LNCaP clone FGC (cell line): ENCODE measurements at places on chromosomes 7 and 10.

DNA sequence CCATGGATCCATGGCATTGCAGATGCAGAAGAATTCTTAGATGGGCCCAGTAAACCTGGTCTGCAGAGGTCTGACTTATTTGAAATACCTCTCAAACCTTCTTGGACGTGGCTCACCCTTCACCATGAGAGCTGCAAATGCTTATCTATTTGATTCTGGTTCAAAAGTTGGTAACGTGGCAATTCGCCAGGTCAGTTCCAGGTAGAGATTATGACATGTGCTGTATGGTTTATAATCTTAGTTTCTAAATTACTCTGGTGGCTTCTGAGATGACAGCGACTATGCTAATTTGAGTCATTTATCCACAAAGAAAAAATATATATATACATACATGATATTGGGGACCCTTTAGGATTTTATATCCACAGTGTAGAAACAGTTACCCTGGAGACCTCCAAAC is 68.8 kb downstream of the NRP1 start:
- DNase-seq = no peak

DNA sequence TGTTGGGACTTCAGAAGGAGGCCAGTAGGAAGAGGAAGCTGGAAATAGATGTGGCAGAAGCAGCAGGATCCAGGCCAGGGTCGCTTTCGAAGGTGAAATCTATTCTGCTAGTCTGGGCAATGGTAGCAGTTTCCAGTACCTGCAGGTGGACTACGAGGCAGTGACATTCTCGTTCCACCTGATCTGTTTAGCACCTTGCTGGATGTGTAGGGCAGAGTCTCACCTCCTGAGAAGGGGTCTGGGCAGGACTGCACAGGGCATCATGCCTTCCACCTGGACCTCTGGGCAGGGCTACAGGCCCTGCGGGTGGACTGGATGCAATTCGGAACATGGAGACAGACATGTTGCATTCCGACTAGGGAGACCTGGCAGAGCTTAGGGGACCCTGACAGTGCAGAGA is 254.8 kb upstream of the ZNF32 start:
- DNase-seq = no peak

DNA sequence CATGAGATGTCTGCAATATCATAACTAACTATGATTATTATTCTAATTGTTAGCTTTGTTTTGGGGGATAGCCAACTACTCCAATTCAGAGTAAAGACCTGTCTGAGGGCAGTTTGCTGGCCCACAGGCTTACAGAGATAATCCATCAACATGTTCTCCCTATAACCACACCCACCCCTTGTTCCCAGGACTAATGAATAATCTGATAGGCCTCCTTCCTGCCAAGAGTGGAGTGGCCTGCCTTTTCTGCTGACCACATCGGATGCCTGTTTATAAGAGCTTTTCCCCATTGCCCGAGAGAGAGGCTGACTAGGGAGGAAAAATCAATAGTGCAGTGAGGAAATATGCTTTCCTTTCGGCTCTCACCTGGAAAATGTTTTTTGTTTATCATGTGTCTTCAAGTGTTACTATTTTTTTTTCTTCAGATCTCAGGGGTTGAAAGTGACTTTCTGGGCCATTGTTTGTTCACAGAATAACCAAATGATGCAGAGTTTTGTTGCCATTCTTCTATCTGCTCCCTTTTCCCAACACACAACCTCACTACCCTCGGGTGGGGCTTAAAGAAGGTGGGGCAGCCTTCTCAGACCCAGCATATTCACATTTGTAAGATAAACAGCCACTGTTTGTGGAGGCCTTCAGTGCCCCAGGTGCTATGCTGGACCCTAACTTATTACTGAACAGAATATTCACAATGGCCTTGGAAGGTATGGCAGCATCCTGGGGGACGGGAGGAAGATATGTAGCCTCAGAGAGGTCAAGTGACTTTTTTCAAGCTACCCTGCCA is 38.4 kb downstream of the PLPP4 start:
- DNase-seq = no peak

- no peak for DNase-seq
Measured at GRCh38 chr10:89566095-89566950, 30.9 kb upstream of the SLC16A12 start.

DNA sequence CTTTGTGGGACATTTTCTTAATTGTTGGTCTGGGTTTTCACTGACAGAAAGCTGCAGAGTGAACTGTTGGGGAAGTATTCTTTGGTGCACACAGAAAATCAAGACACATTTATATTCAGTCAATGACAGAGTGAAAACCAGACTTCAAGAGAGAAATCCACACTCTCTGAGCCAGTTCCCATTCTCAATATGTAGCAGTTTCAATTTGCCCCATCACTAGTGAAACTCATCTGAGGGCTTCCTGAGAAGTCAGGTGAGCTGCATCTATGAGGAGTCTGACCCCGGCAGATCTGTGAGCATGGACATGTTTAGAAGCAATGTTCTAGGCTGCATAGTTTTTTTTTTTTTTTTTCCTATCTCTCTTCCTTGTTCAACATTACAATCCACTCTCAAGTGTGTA is 163.7 kb upstream of the AHR start:
- no peak for DNase-seq

DNA sequence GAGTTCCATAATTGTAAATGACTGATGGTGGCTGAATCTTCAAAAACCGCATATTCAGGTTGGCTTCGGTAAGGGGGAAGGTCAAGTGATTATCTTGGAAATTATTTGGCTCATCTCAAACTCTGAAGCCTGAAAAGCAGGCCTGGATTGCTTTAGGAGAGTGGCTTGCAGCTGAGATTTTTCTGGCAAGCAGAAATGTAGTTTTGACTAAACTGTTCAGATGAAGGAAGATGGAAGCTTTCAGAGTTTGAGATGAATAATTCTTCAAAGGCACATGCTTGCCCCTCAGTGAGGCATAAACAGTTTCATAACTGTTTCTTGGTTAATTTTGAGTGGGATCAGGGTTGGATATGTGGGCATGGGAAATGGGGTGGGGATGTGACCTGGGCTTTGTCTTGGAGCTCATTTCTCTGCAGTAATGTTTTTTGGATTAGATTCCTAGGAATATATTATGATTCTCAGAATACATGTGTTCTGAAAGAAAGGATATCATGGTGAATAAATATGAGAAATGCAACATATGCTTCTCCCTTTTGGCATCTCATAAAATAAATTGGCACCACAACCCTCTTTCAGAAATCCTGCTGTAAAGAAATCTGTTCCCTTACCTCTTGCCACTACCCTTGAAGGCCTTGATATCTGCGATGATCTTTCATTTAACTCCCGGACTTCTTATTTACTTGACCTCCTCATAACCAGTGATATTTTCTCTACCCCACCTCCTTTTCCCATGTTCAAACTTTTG is 469.2 kb downstream of the ADRA2A start:
- DNase-seq = no peak

DNA sequence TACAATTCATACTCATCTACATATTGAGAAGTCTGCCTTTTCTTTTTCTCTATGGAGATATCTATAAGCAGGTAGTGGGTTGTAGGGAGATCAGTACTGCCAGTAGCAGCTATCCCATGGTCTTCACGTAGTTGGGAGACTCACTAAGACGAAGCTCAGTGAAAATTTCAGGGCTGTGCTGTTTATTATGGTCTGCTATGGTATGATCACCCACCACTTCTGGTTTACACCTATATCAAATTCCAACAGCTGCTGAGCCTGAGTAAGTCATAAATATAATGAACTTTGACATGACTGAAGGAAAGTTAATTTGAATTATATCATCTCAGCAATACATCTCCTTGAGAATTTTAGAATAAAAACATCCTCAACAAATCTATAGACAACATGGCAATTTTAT is 741.7 kb downstream of the GRM8 start:
- DNase-seq = no peak

- no peak for DNase-seq
Measured at GRCh38 chr7:88167223-88167622, 52.6 kb downstream of the SRI start.

GRCh38 chr10:132493246-132493755 is 44.3 kb upstream of the INPP5A start:
- DNase-seq = no peak

GRCh38 chr10:131814567-131815265 is 86.1 kb upstream of the PPP2R2D start:
- DNase-seq = no peak

- DNase-seq = no peak
Measured at GRCh38 chr7:67554986-67555385, 558.4 kb downstream of the TYW1 start.

- DNase-seq = no peak
Measured at GRCh38 chr10:94735197-94735596, 27.3 kb upstream of the CYP2C19 start.

DNA sequence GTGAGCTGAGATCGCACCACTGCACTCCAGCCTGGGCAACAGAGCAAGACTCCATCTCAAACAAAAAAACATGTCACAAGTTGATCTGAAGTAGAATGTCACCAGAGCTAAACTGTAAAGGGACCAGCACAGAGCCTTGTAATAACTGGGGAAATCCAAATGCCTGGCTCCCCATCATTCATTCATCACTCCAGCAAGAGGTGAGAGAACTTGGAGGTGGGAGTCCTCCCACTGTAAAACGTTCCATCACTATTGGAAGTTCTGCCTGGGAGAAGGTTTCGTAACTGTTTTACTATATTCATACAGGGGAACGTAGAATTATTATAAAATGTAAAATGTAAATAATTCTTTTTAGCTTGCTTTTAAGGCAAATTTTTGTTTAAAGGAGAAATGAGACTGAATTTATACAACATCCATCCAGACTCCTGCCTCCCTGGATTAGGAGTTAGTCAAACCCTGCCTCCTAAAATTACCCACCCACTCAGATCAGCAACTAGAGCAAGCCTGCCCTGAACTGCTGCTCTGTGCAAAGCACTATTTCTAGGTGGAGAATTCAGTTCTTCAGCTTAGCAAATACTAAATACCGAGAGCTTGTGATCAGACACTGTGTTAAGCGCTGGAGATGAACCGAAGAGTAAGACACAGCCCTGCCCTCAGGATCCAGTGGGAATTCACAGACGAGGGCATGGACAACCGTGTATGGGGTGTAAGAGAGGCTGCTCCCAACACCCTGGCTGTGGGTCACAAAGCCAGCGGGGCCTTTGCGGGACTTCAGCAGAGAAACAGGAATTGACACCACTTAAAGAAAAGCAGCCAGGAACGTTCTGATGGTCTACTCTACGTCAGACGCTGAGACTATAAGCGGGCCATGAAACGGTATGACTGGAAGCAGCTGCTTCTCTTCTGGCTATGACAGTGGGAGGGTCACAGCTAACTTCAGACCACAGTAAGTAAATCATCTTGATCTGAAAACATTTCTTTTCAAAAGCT is 208.3 kb downstream of the ZMYND11 start:
- no peak for DNase-seq

DNA sequence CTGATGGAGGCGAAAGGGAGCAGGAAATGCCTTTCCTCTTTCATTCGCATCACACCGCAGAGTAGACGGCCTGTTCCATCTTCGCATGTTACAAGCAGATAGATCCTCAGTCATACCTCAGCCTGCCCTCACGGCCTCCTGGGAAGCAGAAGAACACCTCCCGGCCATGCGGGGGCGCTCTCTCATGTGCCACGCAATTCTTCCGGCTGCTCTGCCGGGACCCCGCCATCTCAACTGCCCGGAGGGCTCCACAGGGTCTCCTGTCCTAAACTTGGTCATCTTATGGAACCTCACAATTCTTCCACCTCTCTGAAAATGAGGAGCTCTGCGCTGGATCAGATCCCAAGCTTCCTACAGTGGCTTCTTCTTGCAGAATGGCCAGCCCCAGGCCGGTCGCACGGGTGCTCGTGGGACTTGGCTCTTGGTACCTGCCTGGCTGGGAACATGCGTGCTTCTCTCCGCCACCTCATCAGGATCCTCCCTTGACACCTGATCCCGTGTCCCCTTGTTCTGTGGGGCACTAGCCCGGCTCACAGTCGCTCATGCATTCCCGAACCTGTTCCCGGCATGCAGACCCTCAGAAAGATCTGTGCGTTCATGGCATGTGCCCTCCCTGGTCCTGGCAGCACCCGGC is 262.8 kb upstream of the SHH start:
- DNase-seq = no peak

DNA sequence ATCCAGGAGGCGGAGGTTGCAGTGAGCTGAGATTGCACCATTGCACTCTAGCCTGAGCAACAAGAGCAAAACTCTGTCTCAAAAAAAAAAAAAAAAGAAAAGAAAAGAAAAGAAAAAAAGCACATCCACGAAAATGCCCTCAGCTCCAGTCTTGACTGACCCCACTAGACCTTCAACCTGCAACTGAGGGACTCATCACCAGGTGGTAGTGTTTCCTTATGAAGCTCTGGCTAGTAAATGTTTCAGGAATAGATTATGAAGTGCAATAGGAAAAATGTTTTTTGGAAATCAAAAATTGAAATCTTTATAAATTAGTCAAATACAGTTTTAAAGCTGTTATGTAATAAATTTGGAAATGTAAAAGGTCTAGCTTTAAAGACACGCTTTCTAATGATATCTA is 22.4 kb downstream of the TLL2 start:
- no peak for DNase-seq

GRCh38 chr7:41588341-41588740 is 114.5 kb downstream of the INHBA start:
- no peak for DNase-seq

GRCh38 chr7:135728136-135728669 is at the start of gene SLC13A4:
Gene SLC13A4 (minus strand): TSS chr7:135728186. CDS start chr7:135727496, 690 bp downstream.
- no peak for DNase-seq

GRCh38 chr10:63388421-63389031 is 77.3 kb downstream of the JMJD1C start:
- DNase-seq = no peak

GRCh38 chr10:65024886-65025285 is 1503.7 kb downstream of the REEP3 start:
- no peak for DNase-seq

DNA sequence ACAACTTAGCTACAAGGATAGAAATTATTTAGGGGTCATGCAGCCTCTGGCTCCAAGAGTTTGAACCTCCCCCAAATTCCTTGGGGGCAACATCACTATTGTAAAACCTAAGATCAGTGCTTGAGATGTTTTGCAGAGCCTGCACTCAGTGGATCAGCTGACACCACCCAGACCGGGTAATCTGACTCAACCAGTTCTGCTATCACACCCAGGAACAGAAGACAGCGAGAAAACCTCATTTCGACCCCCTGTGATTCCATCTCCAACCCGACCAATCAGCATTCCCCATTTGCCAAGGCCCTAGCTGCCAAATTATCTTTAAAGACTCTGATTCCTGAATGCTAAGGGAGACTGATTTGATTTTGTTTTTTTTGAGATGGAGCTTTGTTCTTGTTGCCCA is 5.2 kb downstream of the TACR2 start:
- DNase-seq = no peak

DNA sequence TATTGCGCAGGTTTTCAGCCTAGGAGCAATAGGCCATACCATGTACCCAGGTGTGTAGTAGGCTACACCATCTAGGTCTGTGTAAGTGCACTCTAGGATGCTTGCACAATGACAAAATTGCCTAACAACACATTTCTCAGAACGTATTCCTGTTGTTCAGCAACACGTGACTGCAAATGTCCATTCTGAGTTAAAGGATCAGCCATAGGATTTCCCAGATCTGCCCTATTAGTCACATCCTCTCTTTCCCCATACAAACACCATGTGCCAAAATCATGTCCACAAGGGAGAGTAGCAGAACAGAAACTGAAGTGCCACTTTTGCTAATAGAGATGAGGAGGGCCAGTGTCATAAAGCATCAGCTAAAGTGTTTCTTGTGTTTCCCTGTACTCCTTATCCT is 42.6 kb upstream of the AMPH start:
- no peak for DNase-seq

- DNase-seq = peak; percentile 21
Measured at GRCh38 chr10:93591065-93591808, 9.8 kb downstream of the RBP4 start.

- DNase-seq = no peak
Measured at GRCh38 chr7:41809529-41809939, 106.6 kb upstream of the INHBA start.
